ENCODE measurements at places on chromosomes 1 and 21.

DNA sequence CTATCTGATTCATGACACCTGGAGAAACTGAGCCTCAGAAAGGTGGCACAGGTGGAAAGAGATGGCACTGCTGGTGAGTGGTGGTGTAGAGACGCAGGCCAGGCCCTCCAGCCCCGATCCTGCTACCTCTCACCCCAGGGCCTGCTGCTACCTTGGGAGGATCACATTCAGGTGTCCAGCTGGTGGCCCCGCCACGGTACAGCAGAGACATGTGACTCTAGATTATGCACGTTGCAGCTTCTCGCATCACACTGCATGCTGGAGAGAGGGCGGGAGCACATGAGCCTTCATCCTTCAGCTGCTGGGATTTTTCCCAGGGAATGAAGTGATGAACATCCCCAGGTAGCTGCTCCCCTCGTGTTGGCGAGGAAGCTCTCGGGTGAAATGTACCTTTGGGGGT is 32.9 kb downstream of the KAZN start:
- DNase-seq = no peak

- peak; percentile 65 for DNase-seq
Measured at GRCh38 chr1:228338521-228339051, 68.0 kb downstream of the TRIM11 start.

GRCh38 chr1:2953688-2954285 is 67.5 kb upstream of the ACTRT2 start:
- no peak for DNase-seq

GRCh38 chr1:117093091-117093534 is 28.4 kb downstream of the TRIM45 start:
- no peak for DNase-seq

DNA sequence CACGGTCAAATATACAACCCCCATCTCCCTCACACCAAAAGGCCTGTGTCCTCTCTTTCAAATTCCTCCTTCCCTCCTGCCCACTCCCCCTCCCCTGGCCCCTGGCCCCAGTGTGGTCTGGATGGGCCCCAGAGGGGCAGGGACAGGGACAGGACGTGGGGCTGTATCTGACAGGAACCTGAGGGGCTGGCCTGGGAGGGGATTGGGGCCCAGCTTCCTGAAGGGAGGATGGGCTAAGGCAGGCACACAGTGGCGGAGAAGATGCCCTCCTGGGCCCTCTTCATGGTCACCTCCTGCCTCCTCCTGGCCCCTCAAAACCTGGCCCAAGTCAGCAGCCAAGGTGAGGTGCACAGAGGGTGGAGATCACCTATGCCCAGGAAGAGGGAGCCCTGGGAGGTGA is at the start of gene MPL:
MPL (plus strand) TSS at position 231 of the 400 bp plus-strand sequence; CDS start at position 262, 31 bp downstream.
- no peak for DNase-seq

- no peak for DNase-seq
Measured at GRCh38 chr1:197595304-197595904, 179.9 kb downstream of the DENND1B start.

GRCh38 chr21:46557469-46557868 is 47.4 kb downstream of the S100B start:
- DNase-seq = no peak

- DNase-seq = no peak
Measured at GRCh38 chr1:152003846-152004442, 10.3 kb upstream of the S100A10 start.

GRCh38 chr1:184840596-184840995 is 85.9 kb upstream of the EDEM3 start:
- no peak for DNase-seq

- DNase-seq = no peak
Measured at GRCh38 chr21:39350094-39351005, 1.5 kb upstream of the HMGN1 start.

All from NCI-H146 (cell line).